ENCODE measurements at places on chromosomes 12 and 14. TPM values are rescaled to one million over a fixed set of nuclear protein-coding genes. Genes with fewer than 3 reads are reported as not detected.

DNA sequence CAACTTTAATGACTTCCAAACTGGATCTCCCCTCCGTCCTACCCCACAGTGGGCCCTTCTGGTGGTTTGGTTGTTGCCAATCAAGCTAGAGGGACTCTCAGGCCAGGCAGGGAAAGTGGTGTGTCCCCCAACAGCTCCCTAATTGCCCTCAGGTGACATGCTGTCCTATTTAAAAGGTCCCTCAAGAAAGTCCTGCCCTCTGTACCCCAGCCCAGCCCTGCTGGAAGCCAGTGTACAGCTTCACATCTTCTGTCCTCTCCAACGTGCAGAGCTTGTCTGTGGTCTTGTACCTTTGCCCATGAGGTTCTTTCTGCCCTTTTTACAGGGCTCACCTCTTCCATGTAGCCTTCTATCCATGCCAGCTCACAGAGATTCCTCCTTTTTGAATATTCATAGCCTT, 4.2 kb downstream of the RIN3 start:
- H3K36me3 ChIP-seq: no peaks in the 10 kb centered on the region
- no peak overlapping the region for H3K4me3 ChIP-seq
- H3K27me3 ChIP-seq: no peaks in the 10 kb centered on the region

- no peaks in the 10 kb centered on the region for H3K27me3 ChIP-seq
- H3K4me1 ChIP-seq: no peaks in the 10 kb centered on the region
- no peaks in the 10 kb centered on the region for H3K36me3 ChIP-seq
- DNase-seq: no peak
- no peak overlapping the region for H3K4me3 ChIP-seq
Observed at GRCh38 chr14:58697266-58697929, 59.6 kb downstream of the DACT1 start.

DNA sequence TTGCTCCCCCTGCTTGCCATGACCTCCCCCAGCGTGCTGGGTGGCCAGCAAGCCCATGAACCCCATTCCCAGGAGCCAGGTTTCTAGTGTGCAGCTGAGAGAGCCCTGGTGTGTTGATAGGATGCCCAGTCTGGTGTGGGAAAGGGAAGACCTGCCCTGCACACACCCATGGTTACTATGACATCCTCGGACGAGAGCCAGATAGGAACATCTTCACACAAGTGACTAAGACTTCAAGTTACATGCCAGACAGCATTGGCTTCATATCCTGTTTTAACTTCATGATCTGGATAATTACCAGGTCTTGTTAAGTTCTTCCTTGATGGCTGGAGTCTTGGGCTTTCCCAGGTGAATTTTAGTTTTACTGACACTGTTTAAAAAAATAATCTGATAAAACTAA, 196.6 kb upstream of the EGLN3 start:
- DNase-seq: no peak
- no peaks in the 10 kb centered on the region for H3K4me1 ChIP-seq
- H3K27me3 ChIP-seq: no peaks in the 10 kb centered on the region
- no peak overlapping the region for H3K27ac ChIP-seq

GRCh38 chr12:51855586-51856428, 7.3 kb upstream of the FIGNL2 start:
- peaks cover 19% of the 10 kb centered on the region for H3K27me3 ChIP-seq
- no peak overlapping the region for H3K27ac ChIP-seq
- no peaks in the 10 kb centered on the region for H3K4me1 ChIP-seq
- H3K4me3 ChIP-seq: no peak overlapping the region
- H3K36me3 ChIP-seq: no peaks in the 10 kb centered on the region

- H3K4me3 ChIP-seq: peak overlapping the region; percentile 17
- peak; percentile 93 for DNase-seq
- H3K4me1 ChIP-seq: peaks cover 37% of the 10 kb centered on the region
Observed at GRCh38 chr14:87994974-87995373, 2.0 kb upstream of the GALC start.

Gene PA2G4
- 348 TPM for total RNA-seq

Gene VDR
- total RNA-seq: 0.10 TPM
